Kidney (tissue), 22 donors: ENCODE measurements at places on chromosomes 3 and 15. TPM values are rescaled to one million over a fixed set of nuclear protein-coding genes. Genes with fewer than 3 reads are reported as not detected.

DNA sequence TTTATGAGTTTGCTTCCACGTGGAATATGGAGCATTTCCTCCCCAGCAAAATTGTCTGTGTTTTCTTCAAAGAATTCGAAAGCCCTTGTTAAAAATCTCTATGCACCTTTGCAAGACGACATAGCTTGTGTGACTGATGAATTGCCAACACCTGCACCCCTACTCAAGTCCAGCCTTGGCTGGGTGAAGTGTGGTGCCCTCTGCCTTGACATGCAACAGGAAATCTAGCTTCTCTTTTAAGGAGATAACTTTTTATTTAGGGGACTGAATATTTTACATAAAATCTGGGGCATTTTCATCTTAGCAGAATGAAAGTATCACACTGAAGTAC, 647 bp downstream of the HMG20A start:
- DNase-seq, result no peak

- no peak for DNase-seq
Observed at GRCh38 chr3:189109145-189109544, 62.6 kb upstream of the TPRG1 start.

DNA sequence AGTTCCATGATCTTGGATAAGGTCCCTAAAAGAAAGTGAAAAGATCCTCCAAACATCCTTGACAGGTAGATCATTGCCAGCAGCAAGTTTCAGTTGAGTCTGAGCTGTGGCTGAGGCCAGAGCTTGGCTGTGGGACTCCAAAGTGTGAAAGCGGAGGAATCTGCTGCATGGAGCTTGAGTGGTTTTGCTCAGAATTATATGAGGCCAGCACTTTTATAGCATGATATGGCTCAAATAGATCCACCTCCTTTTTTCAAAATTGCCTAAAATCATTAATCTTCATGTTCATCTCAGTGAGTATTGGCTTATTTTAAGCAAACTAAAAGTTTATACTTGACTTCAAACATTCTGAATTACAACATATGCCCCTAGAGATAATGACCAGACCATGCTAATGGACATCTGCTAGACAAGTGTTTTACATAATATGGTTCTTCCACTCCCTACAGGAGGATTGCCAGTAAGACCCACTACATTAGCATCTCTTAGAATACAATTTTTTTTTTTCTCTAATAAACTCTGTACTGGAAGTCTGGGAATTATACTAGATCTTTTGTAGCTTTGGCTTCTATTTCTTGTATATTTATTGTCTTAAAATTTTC, 368.1 kb downstream of the ZPLD1 start:
- DNase-seq, result no peak

DNA sequence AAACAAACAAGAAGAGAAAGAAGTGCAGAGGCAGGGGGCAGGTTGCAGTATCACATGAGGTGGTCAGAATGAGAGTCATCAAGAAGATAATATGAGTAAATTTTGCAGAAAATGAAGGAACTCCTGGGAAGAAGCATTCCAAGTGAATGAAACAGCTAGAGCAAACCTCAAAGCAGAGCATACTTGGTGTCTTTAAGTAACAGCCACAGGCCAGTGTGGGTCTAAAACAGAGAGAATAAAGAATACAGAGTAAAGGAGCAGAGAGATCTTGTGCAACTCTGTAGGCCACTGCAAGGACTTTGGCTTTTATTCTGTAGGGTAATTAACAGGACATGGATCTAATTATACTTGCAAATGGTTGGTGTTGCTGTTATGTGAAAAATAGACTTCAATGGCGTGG, 81.3 kb downstream of the STAC start:
- no peak for DNase-seq

- DNase-seq, result no peak
Observed at GRCh38 chr3:114020907-114021306, 35.4 kb downstream of the CCDC191 start.

SLC51A gene
- total RNA-seq, result 0.98 TPM

TPRG1 gene
- 2.7 TPM for total RNA-seq

SUSD5 gene
- 13.8 TPM for total RNA-seq
